ENCODE measurements at places on chromosomes 2 and 18.

GRCh38 chr2:196259507-196260481 lies 88.4 kb upstream of the STK17B start:
- peak; percentile 31 for DNase-seq

DNA sequence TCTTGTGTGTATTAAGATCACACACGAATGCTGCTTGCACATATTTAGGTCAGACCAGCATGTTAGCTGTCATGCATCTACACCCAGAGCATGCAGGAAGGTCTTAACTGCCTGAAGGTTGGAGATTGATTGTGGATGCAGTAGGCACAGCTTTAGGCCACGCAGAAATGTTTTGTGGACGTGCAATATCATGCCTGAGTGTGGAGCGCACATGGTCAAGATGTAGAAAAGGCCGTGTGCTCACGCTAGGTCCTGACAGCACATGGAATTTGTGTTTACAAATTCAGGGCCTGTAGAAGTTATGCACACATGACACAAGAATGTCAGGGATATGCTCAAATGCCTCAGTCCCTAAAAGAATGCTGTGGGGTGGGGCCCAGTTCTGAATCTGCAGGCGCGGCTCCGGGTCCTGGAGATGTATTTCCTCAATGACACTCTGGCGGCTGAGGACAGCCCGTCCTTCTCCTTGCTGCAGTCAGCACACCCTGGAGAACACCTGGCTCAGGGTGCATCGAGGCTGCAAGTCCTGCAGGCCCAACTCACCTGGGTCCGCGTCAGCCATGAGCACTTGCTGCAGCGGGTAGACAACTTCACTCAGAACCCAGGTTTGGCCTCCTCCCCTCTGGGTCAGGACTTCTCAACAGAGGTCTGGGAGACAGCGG lies 27.9 kb downstream of the MARCO start:
- no peak for DNase-seq

DNA sequence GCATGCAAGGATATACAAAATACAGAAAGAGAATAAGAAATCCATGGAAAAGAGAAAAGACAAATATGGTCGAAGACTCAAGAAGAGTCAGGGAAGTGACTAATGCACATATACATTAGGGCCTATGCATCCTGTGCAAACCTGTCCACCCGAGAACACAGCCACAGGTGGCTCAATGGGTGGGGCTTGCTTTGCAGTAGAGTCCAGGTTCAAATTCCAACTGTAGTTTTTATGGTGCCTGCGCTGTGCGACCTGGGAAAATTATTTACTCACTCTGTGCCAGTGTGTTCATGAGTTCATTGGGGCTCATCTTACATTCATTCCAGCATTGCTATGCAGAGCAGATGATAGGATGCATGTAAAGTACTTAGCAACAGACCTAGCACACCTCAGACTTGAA lies 244.7 kb downstream of the CTNNA2 start:
- no peak for DNase-seq

DNA sequence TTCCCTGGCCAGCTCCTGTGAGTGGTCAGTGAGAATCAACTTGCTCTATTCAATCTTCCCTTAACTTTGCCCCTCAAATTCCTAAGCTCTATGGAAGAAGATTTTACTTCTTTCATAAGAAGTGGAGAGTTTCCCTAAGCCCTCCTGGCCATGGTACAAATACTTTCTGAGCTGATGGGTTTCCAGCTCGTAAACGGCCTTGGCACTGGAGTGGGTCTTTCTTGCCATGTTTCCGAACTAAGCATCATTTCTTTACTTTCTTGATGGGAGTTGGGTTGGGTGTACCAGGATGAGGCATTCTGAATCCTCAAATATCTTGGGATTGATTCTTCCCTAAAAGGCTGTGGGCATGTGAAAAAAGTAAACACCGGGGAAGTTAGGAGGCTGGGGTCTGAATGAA lies 72.5 kb downstream of the ACKR3 start:
- no peak for DNase-seq

GRCh38 chr2:65016789-65017188 lies 27.6 kb downstream of the SLC1A4 start:
- no peak for DNase-seq

- no peak for DNase-seq
Observed at GRCh38 chr2:199693861-199694260, 157.1 kb downstream of the FTCDNL1 start.

DNA sequence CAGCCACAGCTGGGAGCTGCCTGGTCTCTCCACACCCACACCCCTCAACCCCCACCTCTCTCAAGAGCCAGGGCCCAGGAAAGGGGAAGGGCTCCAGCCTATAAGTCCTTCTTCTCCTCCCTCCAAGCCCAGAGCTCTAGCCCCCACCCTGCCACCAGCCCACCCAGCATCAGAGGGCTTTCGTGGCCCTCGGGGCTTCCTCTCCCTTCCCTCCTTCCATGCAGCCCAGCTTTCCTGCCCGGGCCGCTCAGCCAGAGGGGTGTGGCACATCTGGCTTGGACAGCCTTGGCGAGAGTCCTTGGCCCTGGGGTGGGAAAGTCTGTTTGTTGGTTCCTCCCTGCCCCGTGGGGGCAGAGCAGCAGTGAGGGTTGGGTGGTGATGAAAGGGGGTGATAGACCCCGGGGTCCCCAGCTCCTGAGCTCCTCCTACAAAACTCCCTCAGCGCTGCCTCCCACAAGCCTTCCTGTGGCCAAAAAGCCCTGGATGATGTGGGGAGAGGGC lies 7.0 kb downstream of the TNS1 start:
- no peak for DNase-seq

GRCh38 chr18:7457262-7457661 lies 109.9 kb upstream of the PTPRM start:
- DNase-seq, result no peak

DNA sequence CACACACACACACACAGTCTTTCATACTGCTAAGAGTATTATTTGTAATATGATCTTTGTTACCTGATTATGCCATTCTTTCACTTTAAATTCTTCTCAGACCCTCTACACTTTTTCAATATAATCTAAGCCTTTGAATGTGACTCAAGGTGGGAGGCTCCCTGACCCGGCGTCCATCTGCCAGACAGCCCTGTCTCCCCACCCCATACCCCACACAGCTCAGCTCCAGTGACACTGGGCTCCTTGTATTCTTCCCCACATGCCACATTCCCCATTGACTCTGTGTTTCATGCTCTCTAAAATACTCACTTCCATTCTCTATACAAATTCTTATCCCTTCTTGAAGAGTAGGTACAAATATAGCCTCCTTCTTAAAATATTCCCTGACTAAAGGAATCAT lies 442.2 kb downstream of the TGIF1 start:
- no peak for DNase-seq

- DNase-seq, result peak; percentile 66
Observed at GRCh38 chr2:218569038-218569431, 396 bp downstream of the CNOT9 start.

- DNase-seq, result peak; percentile 39
Observed at GRCh38 chr2:202831242-202832220, 40.0 kb downstream of the ICA1L start.

DNA sequence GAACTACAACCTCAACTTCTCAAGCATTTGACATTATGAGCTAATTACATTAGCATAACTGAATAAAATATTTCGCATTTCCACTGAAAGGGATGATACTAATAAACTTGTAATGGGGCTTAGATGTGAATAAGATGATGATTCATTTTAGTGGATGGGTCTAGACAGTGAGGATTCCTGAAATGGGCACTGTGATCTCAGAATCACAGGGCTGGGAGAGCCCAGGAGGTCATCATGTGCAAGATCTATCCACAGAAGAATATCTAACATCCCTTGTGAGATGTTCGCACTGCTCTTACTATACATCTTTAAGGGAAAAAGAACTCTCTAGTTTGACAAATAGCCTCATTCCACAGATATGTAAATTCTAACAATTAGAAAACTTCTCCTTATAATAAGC lies 245.7 kb downstream of the DYM start:
- DNase-seq, result no peak

DNA sequence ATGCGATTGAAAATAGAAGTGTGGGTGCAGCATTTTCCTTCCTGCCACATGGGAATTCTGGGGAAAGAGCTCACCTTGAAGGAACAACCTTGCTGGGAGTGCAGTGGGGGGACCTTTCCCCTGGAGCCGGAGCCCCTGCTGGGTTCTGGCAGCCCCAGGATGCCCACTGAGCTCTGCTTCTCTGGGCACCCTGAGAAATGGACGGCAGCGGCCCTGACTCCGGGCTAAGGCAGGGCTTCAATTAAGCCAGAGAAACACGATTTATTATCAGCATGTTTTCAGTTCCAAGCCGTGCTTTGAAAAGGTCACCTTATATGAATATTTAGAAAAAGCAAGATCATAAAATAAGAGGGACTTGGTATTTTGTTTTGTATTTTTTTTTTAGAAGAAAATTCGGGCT lies 68.5 kb downstream of the KLHL29 start:
- DNase-seq, result no peak

DNA sequence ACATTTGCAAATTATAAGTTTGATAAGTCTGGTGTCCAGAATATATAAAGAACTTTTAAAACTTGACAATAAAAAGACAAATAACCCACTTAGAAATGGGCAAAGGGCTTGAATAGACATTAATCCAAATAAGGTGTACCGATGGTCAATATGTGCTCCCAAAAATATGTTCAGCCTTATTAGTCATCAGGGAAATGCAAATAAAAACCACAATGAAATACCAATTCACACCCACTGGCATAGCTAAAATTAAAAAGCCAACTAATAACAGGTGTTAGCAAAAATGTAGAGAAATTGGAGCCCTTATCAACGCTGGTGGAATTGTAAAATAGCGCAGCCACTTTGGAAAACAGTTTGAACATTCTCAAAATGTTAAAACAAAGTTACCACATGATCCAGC lies 79.0 kb upstream of the SCG2 start:
- DNase-seq, result no peak

- no peak for DNase-seq
Observed at GRCh38 chr2:239395524-239395923, 5.3 kb downstream of the HDAC4 start.

DNA sequence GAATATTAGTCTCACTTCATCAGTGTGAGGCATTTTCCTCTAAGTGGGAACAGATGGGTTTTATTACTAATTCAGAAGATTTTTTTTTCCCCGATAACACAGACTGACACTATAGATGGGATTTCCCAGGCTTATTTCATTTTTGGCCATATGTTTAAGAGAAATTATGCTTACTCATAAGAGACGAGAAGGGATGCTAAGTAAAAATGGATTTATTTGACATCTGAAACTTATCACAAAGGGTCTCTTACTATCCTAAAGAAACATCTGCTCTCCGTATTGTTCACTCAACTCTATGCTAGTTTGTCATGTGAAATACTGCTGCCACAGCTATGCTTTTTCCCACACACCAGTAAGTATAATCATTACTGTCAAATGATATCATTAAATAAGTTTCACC lies 1476.3 kb downstream of the LRP1B start:
- no peak for DNase-seq

DNA sequence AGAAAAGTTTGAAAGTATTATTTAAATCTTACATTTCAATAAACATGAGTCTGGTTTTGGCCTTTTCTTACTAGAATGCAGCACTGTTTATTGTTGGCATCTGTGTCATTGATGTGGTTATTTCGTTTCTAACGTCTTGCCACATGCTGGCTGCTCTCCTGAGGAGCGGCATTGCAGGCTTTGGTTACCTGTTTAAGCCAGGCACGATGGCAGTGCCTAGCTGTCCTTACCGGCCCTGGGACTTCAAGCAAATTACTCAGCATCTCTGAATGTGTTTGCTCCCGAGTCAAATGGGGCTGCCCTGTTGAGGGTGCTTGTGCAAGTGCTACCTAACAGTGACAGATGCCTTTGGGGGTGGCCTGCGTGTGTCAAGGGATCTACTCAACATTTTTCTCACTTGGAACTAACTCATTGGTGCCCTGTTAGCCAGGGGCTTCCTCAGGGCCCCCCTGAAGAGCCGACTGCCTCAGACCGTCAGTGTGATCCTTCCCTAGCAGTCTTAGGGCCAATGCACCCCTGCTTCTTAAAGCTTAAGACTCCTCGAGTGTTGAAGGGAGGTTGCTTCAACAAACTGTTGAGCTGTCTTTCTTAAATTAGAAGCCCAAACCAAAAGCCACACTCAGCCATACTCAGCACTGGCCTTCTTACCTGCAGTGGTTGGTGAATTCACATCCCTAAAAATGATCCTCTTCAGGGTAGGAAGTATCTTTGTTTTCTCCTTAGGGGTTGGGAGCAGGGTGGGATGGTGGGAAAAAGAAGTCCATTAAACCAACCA lies 151.5 kb downstream of the NCK2 start:
- DNase-seq, result no peak

- no peak for DNase-seq
Observed at GRCh38 chr2:146950911-146951310, 893.9 kb upstream of the ACVR2A start.

DNA sequence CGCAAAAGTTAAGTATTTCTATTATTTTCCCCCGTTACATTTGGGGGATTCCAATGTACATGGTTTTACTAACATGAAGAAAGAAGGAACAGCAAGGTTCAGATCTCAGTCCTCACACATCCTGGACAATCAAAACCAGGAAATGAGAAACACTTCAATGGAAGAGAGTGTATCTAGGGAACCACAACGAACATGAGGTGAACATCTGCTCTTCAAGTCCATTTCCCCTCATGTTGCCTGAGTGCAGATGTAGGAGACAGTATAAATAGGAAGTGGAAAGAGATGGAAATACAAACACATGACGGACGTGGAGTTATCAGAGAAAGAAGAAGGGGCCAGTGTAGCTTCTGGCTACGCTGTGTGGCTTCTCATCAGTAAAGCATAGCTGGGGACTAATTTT lies 52.6 kb downstream of the CHN1 start:
- no peak for DNase-seq

- no peak for DNase-seq
Observed at GRCh38 chr18:53843113-53843760, 381.2 kb downstream of the MBD2 start.

DNA sequence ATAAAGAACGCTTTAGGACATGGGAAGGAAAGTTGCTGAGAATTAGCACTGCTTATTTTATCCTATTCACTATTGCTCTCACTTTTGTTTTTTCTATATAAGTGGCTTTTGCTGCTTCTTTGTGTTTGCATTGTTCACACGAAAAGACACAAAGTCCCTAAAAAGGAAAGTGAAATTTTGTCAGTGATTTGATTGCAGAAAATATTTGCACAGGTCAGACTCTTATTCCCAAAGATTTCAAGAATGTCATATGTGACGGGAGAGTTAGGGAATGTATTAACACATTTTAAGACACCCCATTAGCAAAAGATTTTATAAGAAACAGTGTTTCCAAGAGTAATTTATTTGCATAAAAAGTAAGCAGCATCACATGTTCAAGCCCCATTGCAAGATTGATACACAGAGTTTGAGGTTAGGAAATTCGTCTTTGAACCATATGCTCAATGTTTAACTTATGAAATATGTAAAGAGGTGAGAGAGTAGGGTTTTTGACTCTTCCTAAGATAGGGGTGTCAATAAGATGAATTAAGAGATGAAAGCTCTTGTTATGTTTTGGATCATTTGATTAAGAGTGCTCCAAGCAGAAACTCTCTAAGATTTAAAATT lies 57.0 kb downstream of the CCDC102B start:
- no peak for DNase-seq

DNA sequence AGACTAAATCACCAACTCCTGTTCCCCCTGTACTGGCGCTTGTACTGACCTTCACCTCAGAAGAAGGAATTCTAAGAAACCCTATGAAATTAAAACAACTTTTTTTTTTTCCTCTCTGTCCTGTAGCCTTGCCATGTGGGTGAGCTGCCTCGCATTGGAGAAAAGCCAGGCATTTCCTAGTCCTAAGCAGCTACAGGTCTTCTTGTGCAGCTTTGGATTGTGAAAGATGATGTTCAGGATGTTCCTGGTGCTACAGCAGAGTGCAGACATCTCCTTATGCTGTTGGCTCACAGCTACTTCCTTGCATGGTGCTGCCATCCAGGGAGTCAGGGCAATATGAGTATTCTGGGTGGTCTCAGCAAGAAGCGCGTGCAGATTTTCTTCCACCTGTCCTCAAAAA lies 11.9 kb downstream of the PIK3C3 start:
- DNase-seq, result no peak

All from NK-92 treated with Interleukin-12 subunit alpha and Interleukin-12 subunit beta, amount 100 ng/mL, for 24 hours (cell line).